ENCODE measurements at places on chromosomes 5 and 9.

DNA sequence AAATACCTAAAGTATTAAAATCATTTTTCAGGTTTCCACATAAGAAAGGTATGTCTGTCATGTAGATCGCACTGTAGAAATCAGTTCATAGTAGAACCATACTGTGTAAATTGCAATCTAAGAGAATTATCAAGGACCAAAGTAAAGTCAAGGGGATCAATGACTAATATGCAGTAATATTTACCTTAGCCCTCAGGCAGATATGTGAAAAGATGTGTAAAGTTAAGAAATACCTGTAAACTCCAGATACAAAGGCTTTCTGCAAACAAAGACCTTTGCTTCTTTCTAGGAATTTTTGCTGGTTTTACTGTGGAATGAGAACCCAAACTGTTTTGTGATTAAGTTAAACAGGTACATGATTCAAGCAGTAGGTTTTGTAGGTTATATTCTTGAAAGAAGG is 11.6 kb downstream of the POLK start:
- DNase-seq, result no peak

DNA sequence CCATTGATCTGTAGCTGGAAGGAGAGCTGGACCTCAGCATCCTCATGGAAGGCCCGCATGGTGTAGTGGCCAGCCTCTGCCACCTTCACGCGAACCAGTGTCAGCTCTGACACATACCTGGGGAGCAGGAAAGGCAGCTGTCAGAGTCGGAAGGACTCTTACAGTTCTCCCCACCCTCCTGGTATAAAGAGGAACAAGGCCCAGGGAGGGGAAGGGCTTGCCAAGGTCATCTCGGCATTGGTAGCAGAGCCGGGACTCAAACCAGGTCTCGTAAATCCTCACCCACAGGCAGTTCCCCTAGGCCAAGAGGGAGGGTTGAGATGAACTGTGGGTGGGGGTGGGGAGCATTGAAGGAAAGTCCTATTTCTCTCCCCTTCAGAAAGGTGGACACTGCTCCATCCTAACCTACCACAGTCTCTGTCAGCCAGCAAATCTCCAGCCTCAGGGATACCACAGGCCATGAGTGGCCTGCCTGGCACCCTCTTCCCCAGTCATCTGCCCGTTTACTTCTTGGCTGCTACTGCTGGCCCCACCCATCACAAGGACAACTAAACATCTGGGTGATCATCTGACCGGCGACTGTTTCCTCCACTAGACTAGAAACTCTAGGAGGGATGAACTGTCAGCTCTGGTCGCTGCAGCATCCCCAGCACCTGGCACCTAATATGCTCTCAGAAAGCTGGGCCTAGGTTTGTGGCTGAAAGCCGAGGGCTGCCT is 23.5 kb downstream of the PDGFRB start:
- DNase-seq, result no peak

DNA sequence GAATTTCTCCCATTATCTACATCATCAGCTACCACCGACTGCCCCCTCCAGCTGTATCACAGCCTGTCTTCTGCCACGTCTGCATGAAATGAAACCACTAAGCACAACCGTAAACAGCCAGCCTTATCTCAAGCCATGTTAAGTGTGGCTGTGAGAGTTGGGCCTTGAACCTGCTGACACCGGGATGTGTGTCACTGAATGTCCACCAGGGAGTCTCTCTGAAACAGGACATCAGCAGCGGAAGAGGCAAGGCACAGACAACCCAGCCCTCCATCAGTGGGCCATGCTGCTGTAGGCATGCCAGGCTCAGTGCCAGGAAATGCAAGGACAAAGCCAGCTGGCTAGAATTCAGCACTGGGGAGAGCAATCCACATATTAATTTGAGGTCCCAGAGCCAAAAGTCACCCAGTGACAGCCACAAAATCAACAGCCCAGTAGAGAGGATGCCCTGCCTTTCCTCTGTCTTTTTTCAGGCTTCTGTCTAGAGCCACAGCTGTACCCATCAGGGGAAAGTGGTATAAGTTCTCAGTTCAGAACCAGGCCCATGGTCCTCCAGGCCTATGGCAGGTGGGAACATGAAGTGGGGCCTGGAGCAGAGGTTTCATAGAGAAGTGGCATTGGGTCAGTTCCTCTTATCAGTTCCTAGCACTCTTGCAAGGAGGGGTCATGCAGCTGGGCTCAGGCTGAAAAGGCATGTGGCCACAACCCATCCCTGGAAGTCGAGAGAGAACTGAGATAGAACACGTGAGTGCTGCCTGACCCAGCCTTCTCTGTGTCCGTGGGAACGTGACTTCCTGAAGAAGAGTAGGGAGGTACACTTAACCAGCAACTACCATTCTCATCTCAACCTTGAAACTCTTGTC is 199.4 kb downstream of the ESM1 start:
- peak; percentile 40 for DNase-seq

- DNase-seq, result no peak
Observed at GRCh38 chr5:171149772-171150171, 159.3 kb upstream of the TLX3 start.

GRCh38 chr5:138653502-138653901 is 78.3 kb upstream of the HSPA9 start:
- DNase-seq, result no peak

DNA sequence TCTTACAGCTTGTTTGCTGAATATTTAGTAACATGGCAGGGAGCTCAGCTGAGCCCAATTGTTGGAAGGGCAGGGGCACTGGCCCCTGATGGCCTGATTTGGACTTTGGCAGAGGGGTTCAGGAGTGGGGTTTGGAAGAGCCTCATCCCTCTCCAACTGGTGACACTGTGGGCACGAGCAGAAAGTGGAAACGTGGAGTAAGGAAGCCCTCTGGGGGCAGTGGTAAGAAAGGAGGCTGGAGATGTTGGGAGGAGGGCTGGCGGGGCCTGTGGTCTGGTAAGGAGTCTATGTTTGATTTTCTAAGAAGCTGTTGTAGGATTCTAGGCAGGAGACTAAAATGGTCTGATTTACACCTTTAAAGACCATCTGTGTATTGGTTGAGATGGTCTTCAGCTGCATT is 208.9 kb downstream of the HSPA4 start:
- DNase-seq, result peak; percentile 8

DNA sequence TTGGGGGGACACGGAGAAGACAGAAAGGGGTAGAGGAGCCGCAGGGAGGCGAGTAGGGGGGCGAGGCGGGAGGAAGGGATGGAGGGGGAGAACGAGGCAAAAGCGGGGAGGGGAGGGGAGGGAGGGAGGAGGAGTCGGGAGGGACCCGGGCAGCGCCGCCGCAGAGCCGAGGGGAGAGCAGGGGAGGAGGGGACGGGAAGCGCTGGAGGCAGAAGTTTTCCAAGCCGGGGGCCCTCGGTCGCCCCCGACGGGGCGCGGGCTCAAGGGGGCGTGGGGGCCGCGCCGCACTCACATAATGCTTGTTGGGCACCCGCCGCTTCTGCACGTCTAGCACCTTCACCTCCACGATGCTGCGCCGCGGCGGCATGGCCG is 353 bp downstream of the SH3PXD2B start:
- no peak for DNase-seq

- DNase-seq, result no peak
Observed at GRCh38 chr5:83099445-83099844, 22.1 kb downstream of the XRCC4 start.

Data from COR-L47 (cell line).